ENCODE measurements at places on chromosomes 13 and 19.

DNA sequence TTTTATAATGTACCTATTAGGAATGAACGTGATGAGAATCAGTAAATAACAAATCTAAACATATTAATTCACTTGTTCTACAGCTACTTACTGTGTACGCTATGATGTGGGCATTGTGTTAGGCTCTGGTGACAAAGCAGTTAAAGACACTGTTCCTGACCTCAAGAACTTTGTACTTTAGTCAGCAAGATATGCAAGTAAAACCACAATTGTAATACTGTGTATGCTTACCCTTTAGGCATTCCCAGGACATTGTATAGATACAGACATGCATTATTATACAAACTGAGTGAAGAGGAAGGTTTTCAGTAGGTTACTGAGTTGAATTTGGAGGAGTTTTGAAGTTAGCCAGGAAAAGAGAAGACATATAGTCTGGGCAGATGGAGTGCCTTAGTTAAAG is 435.8 kb downstream of the HS6ST3 start:
- no peak for DNase-seq

DNA sequence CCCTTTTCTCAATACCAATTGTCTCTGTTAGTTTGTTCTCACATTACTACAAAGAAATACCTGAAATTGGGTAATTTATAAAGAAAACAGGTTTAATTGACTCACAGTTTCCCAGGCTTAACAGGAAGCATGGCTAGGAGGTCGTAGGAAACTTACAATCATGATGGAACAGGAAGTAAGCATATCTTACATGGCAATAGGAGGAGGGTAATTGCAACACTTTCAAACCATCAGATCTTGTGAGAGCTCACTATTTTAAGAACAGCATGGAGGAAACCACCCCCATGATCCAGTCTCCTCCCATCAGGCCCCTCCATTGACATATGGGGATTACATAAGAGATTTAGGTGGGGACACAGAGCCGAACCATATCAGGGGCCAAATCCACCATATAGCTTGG is 1210.1 kb upstream of the SPRY2 start:
- DNase-seq = no peak

- no peak for DNase-seq
Observed at GRCh38 chr19:49421039-49421877, 2.0 kb downstream of the PTH2 start.

- DNase-seq = no peak
Observed at GRCh38 chr13:91146601-91147000, 200.9 kb upstream of the MIR17HG start.

- DNase-seq = no peak
Observed at GRCh38 chr13:74555651-74556420, 421.6 kb upstream of the KLF12 start.

DNA sequence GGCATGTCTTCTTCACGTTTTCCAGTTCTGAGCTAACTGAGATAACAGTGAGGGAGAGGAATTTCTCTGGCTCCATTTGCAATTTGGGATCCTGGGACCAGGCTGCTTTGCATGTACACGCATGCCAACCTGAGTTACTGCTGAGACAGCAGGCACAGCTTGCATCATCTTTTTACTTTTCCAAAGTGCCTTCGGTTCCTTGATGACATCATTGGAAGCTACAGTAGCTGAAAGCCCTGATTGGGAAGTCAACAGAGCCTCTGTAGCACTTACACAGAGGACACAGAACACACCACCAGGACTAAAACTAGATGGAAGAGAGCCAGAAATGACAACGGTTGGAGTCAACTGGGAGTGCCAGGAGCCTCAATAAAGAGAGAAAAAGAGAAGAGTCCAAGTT is 399.1 kb upstream of the GPC6 start:
- no peak for DNase-seq

DNA sequence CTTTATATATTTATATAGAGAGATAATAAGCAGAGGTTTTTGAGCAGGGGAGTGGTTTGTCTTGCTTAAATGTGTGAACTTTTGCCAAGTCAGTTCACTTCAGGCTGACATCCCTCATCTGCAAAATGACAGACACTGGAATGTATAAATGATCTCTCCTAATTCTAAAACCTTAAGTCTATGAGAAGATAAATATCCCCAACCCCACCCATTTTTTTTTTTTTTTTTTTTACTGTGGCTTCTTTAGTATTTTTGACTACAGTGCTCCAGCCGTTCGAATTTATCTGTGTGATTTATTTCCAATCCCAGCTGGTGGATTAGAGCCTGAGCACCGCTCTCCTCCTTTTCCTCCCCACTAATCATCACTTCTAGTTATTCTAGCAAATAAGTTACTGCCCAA is 234.8 kb downstream of the DACH1 start:
- no peak for DNase-seq

- no peak for DNase-seq
Observed at GRCh38 chr13:98900442-98900841, 77.4 kb downstream of the DOCK9 start.

GRCh38 chr19:28472843-28473242 is 740.1 kb downstream of the UQCRFS1 start:
- DNase-seq = no peak
